ENCODE measurements at places on chromosomes 4 and X.

DNA sequence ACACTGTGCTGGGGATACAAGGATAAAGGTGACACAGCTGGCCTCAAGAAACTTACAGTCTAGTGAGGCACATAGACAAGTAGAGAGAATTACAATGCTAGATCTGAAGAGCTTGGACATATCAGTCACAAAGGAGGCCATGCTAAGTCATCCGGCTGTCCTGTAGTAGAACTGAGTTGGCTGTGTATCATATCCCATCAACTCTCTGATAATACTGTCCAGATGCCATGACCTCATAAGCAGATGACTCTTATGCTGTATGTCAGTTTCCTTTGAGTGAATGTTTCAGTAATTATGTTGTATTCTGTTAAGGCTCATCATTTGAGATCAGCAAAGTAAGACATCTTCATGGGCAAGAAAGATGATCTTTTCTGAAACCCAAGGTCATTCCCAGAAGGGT is 442.9 kb downstream of the MID1IP1 start:
- DNase-seq = no peak

- no peak for DNase-seq
Measured at GRCh38 chrX:150182161-150182560, 181.0 kb upstream of the MAMLD1 start.

- DNase-seq = no peak
Measured at GRCh38 chr4:149961876-149962597, 116.2 kb upstream of the DCLK2 start.

DNA sequence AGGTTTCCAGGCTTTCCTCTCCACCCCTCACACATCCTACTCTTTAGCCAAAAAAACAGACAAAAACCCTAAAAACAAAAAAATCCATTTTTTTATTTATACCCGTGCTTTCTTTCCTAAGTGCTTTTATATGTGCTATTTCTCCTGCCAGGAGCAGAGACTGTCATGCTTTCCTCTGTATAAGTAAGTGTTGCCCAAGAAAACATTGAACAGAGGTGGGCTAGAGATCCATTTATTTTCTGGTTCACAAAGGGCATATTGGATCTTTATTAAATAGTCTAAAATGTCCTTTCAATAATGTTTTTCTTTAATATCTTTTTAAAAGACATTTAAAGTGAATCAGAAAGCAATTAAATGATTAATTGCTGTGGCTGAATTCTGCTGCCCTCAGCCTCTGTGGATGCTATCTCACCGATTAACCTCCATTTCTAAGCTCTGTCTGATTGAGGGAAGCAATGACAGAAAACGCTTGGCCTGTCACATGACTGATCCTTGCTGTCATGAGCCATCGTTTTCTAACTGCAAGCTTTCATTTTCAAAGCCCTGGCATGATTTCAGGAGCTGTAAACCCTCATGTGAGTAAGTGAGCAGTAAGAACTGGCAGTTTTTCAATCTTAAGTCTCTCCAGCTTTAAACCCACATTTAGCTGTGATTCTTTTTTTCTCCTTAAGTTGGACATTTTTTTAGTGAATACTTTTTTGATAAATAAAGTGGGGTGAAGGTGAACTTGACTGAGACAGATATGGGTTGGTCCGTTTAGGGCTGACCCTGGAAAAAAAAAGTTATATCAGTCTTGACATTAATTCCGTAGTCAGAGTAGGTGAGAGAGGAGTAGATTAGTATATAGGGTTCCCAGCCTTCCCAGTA is 180.7 kb upstream of the PGRMC2 start:
- no peak for DNase-seq

DNA sequence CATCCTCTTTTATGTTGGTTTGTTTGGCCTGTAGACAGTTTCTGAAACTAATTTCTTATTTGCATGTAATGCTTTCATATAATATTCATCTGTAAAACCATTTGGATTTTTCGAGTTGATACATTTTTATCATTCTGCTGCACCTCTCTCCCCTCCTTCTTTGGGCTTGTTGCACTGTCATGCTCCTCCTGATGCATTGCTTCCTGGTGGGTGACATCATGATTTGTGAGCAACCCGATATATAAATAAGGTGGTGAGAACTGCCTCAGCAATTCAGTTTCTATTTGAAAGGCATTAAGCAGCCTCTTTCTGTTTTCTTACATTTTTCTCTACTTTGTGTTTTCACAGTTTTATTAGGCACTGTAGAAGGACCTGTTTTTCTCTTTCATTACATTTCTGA is 515.7 kb downstream of the RPA4 start:
- DNase-seq = no peak

GRCh38 chr4:124157396-124158083 is 555.0 kb downstream of the ANKRD50 start:
- DNase-seq = no peak

DNA sequence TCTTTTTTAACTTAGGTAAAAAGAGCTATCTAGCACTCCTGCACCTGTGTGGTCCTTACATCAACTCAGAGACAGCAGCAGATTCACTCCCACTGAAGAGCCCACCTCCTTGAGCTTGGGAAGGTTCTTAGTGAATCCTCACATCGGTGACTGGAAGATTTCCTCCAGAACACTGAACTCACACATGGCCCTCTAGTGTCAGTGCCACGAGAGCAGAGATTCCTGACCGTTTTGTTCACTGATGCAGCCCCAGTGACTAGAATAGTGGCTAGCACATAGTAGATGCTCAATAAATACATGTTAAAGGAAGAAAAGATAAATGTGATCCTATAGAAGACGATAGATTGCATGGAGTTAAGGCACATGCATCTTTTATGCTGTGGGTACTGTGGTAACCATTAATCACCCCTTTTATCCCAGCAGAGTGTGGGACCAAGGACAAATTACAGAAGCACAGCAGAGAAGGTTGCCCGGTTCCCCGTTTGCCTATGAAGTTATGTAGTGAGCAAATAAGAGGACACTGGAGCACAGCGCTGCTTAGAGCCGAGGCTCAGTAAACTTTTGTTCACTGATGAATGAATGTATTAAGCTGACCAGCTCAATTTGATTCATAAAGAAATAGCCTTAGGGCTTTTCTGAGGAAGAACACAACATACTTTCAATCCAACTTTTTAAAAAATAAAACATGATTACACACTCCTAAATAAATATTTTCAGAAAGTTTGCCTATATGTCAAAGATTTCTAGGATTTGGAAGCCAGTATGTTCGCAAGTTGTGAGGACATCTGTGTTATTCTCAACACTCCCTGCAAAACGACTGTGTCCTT is 8.7 kb downstream of the GASK1B start:
- DNase-seq = no peak

GRCh38 chr4:80903020-80903419 is 127.5 kb upstream of the BMP3 start:
- no peak for DNase-seq

DNA sequence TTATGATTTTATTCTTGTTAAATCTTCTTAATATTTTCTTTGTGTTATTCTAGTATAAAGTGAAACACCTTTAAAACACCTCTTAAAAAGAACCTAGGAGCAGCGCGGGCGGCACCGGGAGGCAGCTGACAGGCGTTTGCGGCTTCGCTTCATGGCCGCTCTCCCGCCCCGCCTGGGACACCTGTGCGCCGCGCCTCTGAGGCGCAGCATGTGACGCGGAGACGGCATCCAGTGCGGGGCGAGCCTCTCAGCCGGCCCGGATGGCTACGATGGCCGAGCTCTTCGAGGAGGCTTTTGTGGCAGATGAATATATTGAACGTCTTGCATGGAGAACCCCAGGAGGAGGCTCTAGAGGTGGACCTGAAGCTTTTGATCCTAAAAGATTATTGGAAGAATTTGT is 1592.7 kb downstream of the TECRL start:
- DNase-seq = no peak

GRCh38 chr4:102439812-102440211 is 61.3 kb upstream of the NFKB1 start:
- DNase-seq = no peak

GRCh38 chr4:146053891-146054290 is 115.3 kb upstream of the ZNF827 start:
- DNase-seq = no peak

DNA sequence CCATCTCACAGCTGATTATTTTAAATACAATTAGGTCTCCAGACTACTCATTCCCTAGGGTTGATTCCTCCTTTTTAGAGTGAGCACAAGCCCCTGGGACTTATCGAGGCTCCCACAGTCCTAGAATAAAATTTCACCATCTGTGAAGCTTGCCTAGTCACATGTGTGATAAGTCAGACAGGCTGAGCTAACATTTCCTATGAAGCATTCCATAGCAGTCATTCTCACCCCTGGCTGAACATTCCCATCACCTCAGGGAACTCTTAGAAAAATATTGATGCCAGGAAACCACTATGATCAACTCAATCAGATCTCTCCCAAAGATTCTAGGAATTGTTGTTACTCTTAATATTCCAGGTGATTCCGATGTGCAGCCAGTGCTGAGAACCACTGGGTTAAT is 37.7 kb downstream of the ARHGEF9 start:
- DNase-seq = no peak

DNA sequence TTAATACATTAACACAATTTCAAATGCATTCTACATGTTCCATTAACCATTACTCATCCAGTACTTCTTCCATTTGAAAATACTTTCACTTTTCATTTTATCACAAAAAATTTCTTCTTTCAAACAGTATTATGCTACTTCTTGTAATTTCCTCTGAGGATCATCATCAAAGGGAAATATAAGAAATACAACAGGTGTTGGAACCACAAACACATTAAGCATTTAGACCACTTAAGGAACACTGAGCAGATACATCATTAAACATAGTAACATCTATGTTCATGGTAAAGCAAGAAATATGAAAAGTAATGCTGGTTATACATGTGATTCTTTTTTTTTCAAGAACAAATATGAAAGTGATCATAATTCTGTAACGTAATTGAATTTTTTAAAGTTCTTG is 2207.0 kb downstream of the ARAP2 start:
- no peak for DNase-seq

DNA sequence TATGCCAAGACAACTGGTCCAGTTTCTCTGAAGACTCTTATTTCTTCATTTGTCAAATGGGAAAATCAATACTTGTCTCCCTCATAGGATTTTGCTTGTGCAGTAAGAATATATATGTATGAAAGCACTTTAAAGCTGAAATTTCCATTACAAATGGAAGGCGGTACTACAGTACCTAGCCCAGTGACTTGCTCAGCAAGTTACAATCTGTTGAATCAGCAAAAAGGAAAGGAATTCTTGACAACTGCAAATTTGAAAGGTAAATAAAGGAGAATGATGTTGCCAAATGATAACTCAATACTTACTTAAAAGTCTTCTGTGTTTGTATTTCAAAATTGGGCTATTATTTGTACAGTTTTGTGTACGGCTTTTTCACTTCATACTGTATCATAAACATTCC is 71.1 kb downstream of the PKD2 start:
- DNase-seq = no peak

- no peak for DNase-seq
Measured at GRCh38 chr4:7253837-7254236, 61.5 kb downstream of the SORCS2 start.

DNA sequence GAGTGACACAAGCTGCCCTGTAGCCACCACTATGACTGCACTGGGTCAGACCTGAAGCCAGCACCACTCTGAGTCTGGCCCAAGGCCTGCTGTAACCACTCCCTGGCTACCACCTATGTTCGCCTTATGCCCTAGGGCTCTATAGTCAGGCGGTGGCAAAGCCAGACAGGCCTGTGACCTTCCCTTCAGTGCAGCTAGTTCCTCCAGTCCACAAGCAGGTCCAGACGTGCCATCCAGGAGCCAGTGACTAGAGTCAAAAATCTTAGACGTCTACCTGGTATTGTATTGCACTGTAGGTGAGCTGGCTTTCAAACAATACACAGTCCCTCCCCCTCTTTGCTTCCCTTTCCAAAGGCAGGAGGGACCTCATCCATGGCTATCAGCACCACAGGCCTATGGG is 54.0 kb upstream of the RNF128 start:
- no peak for DNase-seq

GRCh38 chrX:112696481-112696880 is 16.7 kb upstream of the LHFPL1 start:
- DNase-seq = no peak

GRCh38 chr4:102757681-102758080 is 3.1 kb downstream of the MANBA start:
- no peak for DNase-seq

DNA sequence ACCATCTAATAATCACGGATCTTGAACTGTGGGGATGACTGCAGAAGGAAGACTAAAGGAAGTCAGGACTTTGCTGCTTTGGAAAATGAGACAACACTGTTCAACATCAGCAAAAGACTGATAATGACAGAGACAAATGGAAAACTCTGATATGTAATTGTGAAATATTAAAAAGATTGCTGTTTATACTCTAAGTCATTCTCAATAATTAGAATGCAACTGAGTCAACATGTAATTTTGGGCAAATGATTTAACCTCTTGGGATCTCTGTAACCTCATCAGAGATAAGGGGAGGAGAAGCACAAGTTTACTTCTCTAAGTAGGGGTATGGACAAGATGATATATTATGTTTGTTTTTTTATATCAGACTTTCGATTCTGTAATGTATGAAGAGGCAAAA is 121.9 kb downstream of the GASK1B start:
- no peak for DNase-seq

DNA sequence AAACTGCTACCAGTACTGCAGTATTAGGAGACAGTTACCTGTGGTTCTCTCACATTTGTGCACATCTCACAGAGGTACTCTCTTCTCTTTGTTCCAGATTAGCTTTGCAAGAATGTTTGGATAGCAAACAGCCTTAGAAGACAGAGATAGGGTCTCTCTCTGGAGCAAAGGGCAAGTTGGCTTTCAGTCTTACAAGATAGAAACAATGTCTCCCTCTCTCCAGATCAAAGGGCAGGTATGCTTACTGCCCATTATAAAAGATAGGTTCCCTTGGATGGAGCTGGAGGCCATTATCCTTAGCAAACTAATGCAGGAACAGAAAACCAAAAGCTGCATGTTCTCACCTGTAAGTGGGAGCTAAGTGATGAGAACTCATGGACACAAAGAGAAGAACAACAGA is 50.2 kb upstream of the KIT start:
- DNase-seq = no peak

GRCh38 chr4:170229006-170229405 is 139.2 kb upstream of the AADAT start:
- DNase-seq = no peak

GRCh38 chrX:68699960-68700746 is 52.7 kb downstream of the STARD8 start:
- DNase-seq = no peak

- no peak for DNase-seq
Measured at GRCh38 chrX:130771230-130771629, 131.8 kb downstream of the ENOX2 start.

- no peak for DNase-seq
Measured at GRCh38 chrX:55640854-55641253, 17.7 kb downstream of the FOXR2 start.

- DNase-seq = no peak
Measured at GRCh38 chr4:125666635-125667034, 351.9 kb downstream of the FAT4 start.

- no peak for DNase-seq
Measured at GRCh38 chr4:87079967-87080366, 140.5 kb downstream of the KLHL8 start.

- no peak for DNase-seq
Measured at GRCh38 chr4:123299212-123299691, 97.3 kb upstream of the SPRY1 start.
